ENCODE measurements at places on chromosomes 16 and 17.

- DNase-seq = no peak
These were observed 48.6 kb downstream of the GAS7 start for GRCh38 chr17:10149573-10150399.

DNA sequence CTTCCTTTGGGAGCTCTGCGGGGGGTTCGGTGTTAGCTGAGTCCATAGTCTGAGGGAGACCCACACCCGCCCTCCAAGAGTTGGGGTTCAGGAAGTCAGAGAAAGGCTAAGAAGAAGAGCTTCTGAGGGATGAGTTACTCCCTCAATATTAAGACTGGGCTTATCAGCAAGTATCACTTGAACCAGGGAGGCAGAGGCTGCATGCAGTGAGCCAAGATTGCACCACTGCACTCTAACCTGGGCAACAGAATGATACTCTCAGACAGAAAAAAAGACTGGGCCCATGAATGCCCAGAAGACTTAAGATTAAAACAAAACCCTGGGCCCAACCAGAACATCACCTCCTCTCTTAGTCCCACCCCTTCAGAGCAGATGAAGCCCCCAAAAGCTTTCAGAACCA lies 6.0 kb downstream of the NKIRAS2 start:
- DNase-seq = no peak

DNA sequence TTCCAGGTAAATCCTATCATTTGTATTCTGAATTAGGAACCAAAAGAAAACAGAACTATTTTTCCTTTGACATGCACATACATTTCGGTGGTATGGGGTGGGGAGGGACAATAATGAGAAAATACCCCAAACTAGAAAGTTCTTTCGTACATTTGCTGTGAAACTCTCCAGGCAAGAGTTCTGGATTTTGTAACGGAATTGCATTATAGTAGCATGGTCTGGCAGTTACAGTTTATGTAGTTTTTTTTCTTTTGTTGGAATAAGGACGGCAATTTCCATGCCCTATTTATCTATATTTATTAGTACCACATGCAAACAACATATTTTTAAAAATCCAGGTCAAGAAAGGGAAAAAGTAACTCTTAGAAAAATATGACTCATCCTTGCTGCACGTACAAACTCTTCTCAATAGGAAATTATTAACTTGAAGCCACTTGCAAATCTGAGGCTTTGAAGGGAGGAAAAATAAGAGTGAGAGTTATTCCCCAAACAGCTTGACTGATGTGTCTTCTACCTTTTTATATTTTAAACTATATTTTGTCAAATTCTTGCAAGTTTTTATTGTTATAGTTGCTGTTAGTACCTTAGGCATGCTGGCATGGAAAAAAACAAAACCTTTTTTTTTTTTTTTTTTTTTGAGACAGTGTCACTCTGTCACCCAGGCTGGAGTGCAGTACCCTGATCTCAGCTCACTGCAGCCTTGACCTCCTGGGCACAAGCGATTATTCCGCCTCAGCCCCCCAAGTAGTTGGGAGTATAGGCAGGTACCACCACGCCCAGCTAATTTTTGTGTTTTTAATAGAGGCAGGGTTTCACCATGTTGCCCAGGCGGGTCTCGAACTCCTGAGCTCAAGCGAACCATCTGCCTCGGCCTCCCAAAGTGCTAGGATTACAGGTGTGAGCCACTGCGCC lies 69.3 kb downstream of the WWP2 start:
- no peak for DNase-seq

DNA sequence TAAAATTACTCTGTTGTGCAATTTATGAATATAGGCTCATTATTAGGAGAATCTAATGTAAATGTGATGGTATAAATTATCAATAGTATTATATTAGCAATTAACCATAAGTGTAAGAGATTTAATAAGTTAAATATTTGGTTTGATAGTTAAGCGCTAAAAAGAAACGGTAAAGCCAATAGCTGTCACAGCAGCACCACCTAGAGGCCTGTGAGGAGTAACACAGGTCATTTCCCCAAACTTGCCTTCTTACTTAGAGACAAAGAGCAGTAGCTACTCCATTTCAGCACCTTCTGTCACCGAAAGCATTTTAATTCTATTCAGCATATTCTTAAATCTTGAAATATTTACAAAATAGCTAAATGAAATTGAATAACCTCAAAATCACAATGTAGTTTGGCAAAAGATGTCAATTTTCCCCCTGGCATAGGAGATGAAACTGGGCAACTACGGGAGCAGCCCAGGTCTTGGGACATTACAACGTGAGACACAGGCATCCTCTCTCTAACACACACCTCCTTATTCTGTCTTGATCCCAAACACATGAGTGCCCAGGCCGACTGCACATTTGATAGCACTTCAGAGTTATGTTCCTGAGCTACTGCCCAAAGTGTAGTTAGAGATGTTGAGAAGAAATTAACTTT lies 14.3 kb upstream of the DYNLRB2 start:
- peak; percentile 30 for DNase-seq

DNA sequence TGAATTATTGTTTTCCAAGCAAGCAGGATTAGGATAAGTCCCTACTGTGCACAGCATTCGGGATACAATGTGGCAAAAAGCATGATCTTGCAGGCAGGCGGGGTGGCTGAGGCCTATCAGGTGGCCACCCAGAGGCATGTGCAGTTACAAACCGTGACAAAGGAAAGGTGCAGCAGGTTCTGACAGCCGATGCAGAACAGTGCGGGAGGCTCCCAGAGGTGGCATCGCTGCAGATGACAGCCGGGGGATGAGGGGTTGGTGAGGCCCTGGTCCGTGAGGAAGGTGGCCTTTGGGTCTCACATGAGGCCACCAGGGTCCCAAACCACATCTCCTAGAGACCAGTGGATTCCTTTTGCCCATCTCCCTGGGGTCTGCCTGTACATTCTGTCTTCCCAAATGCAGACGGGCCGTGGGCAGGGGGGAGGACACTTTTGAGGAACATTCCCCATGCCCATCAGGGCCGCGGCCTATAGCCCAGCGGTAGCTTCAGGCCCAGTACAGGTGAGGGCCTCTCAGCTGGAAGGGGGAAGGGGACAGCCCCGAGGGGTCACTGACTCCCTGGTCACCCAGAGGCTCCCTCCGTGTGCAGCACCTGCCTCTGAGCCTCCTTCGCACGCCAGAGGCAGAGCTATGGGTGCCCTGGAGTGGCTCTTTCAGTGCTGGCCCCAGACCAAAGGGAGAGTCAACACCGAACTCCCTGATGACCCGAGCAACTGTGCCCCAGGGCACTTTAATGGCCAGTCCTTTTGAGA lies 85.1 kb downstream of the SOCS1 start:
- DNase-seq = no peak

DNA sequence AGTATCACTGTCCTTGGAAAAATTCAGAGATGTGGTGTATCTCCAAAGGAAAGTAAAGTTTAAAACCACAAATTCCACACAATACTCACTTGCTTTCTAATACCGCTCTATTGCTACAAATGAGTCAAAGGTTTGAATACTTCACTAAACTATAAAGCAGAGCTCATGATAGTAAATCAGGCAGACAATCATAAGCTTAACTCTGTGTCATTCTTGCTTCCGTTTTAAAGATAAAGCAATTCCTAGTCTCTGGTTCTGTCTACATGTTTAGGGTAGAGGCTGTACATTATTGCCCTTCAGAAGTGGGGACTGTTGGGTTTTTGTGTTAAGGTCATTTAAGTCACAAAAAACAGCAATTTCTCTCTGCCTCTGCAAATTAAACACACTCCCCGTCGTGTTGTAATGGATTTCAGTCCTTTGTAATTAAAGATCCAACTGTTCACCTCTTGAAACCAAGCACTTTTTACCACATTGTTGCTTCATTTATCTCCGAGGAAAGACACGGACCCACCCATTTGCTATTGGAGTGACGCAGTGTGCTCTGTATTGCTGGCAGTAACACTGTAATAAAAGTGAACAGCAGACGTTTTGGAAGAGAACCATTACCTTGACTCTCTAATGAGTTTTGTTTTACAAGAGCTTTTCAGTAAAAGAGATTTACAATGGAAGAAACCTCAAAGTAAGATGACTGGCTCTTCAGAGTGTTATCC lies 83.1 kb upstream of the CNTNAP4 start:
- DNase-seq = peak; percentile 16

- no peak for DNase-seq
These were observed 15.8 kb upstream of the TBKBP1 start for GRCh38 chr17:47678196-47678595.

DNA sequence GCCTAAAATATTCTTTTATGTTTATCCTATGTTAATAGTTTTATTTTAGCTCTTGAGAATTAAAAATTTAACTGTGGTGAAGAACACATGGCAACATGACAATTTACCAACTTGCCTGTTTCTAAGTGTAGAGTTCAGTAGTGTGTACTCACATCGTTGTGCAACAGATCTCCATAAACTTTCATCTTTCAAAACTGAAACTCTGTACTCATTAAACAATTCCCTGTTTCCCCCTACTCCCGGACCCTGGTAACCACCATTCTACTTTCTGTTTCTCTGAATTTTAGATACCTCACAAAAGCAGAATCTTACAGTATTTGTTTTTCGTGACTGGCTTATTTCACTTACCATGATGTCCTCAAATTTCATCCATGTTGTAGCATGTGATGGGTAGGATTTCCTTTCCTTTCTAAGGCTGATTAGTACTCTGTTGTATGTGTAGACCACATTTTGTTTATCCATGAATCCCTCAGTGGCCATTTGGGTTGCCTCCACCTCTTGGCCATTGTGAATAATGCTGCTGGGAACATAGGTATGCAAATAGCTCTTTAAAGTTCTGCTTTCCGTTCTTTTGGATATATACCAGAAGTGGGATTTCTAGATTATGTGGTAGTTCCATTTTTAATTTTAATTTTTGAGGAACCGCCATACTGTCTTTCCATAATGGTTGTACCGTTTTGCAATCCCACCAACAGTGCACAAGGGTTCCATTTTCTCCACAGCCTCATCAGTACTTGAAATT lies 17.4 kb downstream of the IST1 start:
- no peak for DNase-seq

DNA sequence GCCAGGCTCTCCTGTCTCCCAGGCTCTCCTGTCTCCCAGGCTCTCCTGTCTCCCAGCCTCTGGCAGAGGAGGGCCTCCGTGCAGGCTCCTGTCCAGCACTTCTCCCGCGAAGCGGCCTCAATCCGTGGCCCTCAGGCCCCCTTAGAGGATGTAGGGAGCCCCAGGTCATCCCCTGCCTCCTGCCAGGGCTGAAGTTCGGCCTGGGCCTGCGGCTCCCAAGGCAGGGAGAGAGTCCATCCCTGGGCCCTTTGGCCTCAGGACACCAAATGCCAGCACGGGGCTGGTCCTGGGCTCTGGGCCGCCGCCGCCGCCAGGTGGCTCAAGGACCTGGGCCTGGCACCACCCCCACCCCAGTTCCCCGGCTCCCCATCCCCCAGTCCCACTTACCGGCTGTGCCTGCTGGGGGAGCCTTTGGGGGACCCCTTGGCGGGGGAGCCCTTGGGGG lies 370 bp downstream of the EVPL start:
- no peak for DNase-seq

GRCh38 chr17:75352079-75352569 lies 53.4 kb downstream of the GRB2 start:
- DNase-seq = no peak

- DNase-seq = no peak
These were observed 37.7 kb downstream of the TNFRSF13B start for GRCh38 chr17:16934133-16934795.

- no peak for DNase-seq
These were observed 1147.3 kb upstream of the GOT2 start for GRCh38 chr16:59881376-59881775.

DNA sequence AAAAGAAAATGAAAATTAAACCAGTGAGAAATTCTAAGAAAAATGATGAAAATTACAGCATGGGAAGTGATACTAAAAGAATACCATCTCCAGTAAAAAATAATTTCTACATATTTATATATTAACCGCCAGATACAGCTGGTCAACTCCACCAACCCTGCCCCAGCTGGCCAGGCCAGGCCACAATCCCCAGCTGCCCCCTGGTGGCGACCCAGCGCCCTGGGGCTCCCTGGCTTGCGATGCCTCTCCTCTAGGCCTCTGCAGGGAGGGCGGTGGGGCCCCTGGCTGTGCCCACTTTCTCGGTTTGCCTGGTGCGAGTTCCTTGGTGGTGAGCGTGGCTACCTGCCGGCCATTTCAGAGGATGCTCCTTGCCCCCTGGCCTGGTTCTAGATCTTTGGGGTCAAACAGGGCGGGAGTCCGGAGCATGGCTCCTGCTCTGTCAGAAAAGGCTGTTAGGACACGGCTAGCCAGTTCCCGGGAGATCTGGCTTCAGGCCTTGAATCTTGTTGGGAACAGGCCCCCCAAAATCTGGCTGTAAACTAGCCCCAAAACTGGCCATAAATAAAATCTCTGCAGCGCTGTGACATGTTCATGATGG lies 14.5 kb downstream of the GLIS2 start:
- no peak for DNase-seq

DNA sequence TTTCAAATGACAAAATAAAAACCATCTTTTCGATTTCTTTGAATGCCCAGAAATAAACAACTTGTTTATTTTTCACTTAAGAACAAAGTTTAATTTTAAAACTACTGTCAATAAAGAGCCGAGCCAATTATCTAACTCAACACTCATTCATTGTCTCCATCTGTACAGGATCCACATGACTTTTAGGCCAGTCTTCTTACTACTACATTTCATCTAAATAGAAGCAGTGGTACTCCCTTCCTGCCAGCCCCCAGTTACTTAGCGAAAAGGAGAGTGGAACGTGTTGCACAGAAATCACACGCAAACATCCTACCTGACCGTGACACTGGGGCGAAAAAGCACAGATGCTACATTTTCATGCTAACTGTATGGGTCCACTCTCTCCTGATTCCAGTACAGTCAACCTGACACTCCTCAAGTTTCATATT lies 1.2 kb downstream of the GNA13 start:
- DNase-seq = peak; percentile 14

DNA sequence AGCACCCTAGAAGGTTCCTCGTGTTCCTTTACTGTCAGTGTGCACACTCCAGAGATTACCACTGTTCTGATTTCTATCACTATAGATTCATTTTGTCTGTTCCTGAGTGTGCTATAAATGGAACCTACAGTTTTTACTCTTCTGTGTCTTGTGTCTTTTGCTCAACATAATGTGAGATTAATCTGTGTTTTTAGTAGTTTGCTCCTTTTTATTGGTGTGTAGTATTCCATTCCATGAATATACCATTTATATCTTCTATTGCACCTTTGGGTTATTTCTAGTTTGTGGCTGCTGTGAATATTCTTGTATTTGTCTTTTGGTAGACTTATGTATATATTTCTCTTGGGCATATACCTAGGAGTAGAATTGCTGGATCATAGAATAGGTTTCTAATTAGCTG lies 68.2 kb downstream of the AP2B1 start:
- DNase-seq = no peak

DNA sequence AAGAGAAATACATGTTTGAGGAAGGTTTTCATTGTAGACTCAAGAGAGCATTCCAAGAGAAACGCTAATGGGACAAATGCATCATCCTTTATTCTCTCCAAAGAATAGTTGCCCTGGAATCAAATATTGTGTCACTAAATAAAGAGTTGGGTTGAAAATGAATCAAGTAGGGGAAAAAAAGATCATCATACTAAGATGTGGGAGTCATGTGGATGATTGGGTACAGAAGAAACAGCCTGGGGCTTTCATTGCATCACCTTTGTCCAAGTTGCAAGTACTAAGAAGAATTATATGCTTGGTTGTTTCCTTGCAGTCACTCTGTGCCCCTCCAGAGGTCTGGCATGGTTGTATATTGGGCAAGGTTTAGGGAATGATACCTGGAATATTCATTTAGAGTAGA lies 658.9 kb downstream of the TOX3 start:
- no peak for DNase-seq

Data from NCI-H748 treated with DMSO at 0.1 percent for 48 hours (cell line).